ENCODE measurements at places on chromosomes 6 and 20.

DNA sequence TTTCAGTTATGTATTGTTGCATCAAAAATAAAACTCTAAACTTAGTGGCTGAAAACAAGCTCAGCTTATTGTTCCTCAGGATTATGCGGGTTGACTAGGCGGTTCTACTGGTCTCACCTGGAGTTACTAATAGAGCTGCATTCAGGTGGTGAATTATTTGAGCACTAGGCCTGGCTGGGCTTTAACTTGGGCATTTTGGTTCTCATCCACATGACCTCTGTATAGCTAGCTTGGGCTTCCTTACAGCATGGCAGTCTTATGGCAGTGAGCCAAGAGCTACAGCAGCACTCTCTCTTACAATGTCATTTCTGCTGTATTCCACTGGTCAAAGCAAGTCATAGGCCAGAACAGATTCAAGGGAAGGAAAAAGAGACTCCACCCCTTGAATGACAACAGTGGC is 1.6 kb downstream of the PGBD1 start:
- no peak for DNase-seq
- H3K27me3 ChIP-seq, result no peaks in the 10 kb centered on the region
- no peak overlapping the region for H3K27ac ChIP-seq
- peaks cover 15% of the 10 kb centered on the region for H3K4me1 ChIP-seq
- peaks cover 35% of the 10 kb centered on the region for H3K36me3 ChIP-seq
- peak overlapping the region; percentile 88 for H3K4me3 ChIP-seq

DNA sequence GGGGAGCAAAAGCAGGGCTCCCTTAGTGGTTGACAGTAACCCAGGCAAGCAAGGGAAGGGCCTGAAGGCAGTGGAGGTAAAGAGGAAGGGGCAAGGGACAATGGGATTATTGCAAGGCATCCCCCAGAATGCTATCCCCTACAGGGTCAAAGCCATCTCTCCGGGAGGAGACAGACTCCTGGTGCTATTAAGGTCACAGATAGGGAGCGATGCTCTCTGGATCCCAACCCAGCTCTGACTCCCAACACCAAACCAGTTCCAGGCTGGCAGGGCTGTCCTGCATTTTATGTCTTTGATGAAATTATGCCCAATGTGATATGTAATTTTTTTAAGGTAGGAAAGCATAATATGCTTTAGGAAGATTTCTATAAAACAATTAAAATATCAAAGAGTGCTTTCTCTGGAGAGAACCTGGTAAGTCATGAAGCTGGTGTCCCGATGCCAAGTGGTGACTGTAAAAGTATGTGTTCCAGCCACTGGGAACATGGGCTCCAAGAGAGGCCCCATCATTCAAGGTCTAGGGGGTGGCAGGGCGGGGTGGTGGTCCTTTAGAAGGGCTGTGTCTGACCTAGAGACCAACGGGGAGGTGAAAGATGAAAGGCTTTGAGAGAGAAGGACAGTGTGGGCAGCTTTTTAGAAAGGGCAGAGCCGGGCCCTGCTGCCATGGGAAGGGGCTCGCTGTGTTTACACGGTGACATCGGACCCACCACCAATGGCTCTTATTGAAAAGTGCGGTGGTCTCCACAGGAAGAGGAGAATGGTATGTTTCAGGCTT is 276.5 kb downstream of the CDC5L start:
- no peak for DNase-seq
- peaks cover 97% of the 10 kb centered on the region for H3K4me1 ChIP-seq
- H3K36me3 ChIP-seq, result no peaks in the 10 kb centered on the region

DNA sequence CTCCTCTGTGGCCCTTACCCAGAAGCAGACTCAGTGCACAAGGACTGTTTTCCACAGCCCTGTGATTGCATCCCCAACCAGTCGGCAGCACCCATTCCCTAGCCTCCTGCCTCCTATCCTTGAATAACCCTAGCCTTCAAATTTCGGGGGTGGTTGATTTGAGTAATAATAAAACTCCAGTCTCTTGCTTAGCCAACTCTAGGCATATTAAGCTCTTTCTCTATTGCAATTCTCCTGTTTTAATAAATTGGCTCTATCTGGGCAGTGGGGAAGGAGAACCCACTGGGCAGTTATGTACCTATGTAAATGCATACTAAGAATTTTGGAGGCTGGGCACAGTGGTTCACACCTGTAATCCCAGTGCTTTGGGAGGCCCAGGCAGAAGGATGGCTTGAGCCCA is 70.6 kb upstream of the ZMYND8 start:
- no peak overlapping the region for H3K4me3 ChIP-seq
- H3K27ac ChIP-seq, result no peak overlapping the region
- H3K27me3 ChIP-seq, result no peaks in the 10 kb centered on the region
- no peak for DNase-seq
- peaks cover 2% of the 10 kb centered on the region for H3K36me3 ChIP-seq

- DNase-seq, result no peak
- H3K4me3 ChIP-seq, result no peak overlapping the region
- peaks cover 31% of the 10 kb centered on the region for H3K27me3 ChIP-seq
- no peaks in the 10 kb centered on the region for H3K36me3 ChIP-seq
These were observed 113.5 kb downstream of the CD83 start for GRCh38 chr6:14231071-14231483.

GRCh38 chr20:52763321-52763853 is 208.8 kb upstream of the TSHZ2 start:
- H3K4me3 ChIP-seq, result no peak overlapping the region
- H3K27me3 ChIP-seq, result no peaks in the 10 kb centered on the region
- no peak overlapping the region for H3K27ac ChIP-seq
- H3K36me3 ChIP-seq, result no peaks in the 10 kb centered on the region

DNA sequence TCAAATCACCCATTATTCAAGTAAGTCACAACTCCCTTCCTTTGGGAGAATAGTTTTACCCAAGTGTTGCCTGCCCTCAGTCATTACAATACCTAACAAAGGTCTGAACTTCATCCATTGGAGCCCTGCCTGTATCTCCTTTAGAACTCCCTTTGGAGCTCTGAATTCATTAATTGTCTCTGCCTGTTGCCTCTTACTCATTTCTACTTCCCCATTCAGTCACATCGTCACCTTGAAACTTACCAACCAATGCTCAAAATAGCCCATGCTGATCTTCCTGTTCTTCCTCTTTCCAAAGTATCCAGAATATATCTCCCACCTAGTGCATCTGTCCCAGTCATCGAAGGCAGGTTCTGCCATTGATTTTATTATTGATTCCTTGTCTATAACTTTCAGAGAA is 120.7 kb upstream of the ADGRF1 start:
- H3K27ac ChIP-seq, result no peak overlapping the region
- no peak for DNase-seq
- H3K36me3 ChIP-seq, result no peaks in the 10 kb centered on the region

DNA sequence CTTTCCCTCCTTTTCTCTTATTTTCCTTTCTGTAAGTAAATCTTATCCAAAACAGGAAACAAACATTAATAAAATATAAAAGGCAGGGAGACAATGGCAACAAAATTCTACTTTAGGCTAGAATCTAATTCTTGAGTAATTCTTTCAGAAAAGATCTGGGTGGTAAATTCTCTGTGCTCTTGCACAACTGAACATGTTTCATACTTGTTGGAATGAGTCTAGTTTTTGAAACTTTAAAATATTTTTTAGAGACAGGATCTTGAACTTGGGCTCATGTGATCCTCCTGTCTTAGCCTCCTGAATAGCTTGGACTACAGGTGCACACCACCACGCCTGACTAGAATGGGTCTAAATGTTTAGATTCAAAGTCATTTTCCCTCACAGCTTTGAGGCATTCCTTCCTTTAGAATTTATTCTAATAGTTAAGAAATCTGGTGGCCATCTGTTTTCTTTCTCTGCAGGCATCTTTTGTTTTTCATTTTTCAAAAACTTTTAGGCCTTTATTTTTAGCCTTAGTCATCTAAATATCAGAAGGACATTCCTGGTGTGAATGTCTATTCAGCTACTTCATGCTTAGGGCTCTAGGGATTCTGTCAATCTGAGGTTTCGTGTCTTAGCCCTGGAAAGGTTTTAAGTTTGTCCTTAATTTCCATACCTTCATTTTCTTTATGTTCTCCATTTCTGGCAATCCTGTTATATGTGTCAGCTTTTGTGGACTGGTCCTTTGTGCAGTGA is 76.5 kb downstream of the CDKAL1 start:
- peak overlapping the region; percentile 69 for H3K27ac ChIP-seq
- no peak for DNase-seq
- H3K4me3 ChIP-seq, result no peak overlapping the region
- H3K27me3 ChIP-seq, result no peaks in the 10 kb centered on the region
- peaks cover 2% of the 10 kb centered on the region for H3K36me3 ChIP-seq

GRCh38 chr6:50720623-50721022 is 7.3 kb downstream of the TFAP2D start:
- peaks cover 2% of the 10 kb centered on the region for H3K4me1 ChIP-seq
- no peak overlapping the region for H3K27ac ChIP-seq
- no peaks in the 10 kb centered on the region for H3K36me3 ChIP-seq
